CD8-positive, alpha-beta memory T cell (primary cell): ENCODE measurements at places on chromosomes 16 and 17.

GRCh38 chr17:48177816-48178215 lies 70.2 kb downstream of the SNX11 start:
- no peak for DNase-seq

GRCh38 chr16:22849517-22849916 lies 35.6 kb downstream of the HS3ST2 start:
- no peak for DNase-seq

DNA sequence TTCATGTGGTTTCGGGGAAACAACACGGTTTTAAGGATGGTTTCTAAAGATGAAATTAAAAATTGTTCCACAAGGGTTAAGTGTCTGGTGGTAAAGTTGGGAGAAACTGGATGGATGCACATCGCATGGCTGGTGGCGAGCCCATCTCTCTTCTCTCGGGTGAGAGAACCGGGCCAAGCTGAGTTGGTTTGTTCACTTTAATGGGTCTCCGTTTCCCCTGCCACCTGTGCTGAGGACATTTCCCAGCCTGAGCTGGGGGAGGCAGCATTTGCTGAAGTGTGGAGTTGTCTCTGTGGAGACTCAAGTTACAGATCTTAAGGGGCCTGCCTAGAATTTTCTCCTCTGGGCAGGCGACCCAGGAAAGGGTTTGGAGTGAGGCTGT lies 7.9 kb downstream of the FUS start:
- no peak for DNase-seq

DNA sequence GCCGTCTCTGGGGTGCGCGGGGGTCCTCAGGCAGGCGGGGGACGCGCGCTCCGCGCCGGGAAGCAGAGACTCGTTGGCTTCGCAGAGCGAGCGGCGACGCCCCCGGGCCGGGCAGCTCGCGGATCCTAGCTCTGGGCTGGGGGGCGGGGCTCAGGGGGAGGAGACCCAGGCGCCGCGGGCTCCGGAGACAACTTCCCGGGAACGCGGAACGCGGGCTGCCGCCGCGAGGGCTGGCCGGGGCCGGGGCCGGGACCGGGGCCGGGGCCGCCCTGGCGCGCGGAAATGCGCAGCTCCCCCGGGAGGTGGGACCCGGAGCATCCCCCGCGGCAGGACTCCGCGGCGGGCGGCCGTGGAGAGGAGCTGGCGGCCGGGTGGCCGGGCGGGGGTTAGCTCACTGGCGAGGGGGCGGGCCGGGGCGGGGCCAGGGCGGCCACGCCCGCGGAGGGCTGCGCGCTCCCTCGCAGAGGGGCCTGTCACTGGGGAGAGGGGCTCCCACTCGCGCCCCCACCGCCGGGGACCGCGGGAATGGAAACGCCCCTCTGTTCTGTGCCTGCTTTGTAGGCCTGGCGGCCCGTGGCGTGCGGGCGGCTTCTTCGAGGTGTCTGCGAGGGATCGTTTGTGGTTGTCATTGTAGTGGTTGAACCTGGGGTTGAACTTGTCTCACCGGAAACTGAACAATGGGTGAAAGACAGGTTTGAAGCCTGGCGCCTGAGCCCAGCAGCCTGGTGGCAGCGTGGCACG lies at the start of gene GAS7:
GAS7 (minus strand) TSS at position 98 of the 741 bp plus-strand sequence.
- peak; percentile 78 for DNase-seq

DNA sequence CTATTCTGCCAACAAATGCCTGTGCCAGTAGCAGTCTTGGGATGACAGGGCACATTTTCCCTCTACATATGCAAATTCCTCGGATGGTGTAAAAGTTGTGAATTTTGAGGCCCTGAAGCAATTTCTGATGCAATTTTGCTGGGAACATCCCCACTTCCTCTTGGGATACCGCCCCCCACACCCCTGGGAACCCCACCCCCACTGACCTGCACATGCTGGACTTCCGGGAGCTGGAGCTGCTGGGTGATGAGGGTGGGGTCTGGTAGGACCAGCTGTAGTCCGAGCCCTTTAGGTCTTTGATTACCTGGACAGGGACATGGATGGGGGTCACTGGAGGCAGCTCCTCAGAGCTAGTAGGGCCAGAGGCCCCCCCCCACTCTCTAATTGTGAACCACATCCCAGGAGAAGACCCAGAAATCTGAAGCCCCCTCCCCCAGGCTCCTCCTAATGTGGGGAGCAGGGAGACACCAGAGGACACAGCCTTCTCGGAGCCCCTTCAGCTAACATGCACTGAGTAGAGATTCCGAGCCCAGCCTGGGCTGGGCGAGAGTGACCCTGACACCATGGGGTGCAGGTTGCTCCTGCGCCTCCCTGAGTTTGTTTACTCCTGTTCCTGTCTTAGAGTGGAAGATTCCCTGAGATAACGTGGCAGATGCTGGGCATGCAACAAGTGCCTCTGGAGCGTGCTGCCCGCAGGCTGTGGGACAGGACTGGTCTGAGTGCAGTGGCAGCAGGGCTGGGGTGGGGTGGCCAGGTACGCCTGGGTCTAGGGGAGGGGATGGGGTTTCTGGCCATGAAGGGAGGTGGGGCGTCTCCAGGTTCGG lies 9.0 kb downstream of the MTSS2 start:
- DNase-seq, result no peak

DNA sequence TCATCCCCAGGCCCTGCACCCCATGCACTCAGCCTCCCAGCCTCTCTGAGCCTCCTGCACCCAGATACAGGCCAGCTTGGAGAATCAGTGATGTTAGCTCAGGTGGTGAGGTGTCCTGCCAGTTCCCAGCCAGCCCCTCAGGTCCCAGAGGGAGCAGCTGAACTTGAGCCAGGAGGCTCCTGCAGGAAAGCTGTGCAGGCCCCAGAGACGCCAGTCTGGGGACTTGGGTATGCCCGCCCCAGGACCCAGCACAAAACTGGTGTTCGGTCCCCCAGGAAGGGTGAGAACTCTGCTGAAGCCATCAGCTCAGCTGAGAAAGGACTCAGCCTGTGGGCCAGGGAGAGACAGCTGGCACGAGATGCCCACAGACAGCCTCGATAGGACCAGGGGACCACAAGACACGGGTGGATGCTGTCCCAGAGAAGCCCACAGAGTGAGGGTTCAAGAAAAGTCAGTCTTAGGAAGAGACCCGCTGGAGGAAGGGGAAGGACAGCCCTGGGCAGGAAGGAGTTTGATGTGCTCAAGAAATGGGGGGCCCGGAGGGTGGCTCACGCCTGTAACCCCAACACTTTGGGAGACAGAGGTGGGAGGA lies 11.0 kb downstream of the ENDOV start:
- DNase-seq, result no peak

DNA sequence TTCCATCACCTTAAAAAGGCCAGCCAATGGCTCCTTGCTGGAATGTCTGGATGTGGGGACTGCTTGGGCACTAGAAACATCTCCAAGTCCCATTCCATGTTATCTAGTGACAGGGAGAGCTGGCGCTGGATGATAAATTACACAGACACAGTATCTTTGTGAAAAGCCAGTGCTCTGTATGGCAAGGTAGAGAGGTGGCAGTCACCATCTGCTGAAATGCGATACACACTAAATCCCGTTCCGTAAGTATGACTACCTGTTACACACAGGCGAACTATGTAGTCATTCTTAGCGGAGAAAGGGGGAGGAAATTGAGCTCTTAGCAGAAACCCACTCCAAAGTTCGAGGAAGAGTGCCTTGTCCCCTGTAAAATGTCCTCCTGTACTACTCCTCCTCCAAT lies 81.0 kb upstream of the MYOCD start:
- DNase-seq, result no peak

- DNase-seq, result no peak
Observed at GRCh38 chr17:80605326-80606066, 60.9 kb downstream of the RPTOR start.

DNA sequence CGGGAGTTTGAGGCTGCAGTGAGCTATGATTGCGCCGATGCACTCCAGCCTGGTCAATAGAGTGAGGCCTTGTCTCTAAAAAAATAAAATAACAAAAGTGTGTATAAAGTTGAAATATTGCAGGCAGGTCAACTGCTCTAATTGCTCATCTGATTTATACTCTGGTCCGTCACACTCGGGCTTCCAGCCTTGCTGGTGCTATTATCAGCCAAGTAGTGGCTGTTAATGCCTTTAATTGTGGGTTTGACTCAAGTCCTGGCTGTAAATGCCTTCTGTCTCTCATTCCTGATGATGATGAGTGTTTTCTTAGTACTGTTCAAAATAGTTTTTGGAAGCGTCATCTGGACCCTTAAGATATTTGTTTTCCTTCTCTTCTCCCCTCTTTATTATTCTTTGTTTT lies 18.4 kb downstream of the SYT17 start:
- DNase-seq, result no peak

DNA sequence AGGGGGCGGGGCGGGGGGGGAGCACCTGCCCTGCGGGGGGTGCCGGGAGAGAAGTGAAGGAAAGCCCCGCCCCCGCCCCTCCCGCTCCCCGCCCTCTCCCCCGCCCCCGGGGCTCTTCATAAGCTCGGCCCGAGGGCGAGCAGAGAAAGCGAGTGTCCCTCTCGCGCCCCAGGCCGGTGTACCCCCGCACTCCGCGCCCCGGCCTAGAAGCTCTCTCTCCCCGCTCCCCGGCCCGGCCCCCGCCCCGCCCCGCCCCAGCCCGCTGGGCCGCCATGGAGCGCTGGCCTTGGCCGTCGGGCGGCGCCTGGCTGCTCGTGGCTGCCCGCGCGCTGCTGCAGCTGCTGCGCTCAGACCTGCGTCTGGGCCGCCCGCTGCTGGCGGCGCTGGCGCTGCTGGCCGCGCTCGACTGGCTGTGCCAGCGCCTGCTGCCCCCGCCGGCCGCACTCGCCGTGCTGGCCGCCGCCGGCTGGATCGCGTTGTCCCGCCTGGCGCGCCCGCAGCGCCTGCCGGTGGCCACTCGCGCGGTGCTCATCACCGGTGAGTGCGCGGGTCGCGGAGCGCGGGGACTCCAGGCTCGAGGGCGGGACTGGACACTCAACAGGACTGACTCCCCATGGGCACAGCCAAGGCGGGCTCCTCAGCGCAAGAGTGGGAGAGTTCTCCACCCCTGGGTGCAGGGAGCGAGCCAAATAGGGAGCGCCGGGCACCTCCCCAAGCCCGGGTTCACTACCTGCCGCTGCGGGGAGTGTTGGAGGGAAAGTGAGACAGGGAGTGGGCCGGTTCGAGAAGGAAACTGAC lies at the start of gene HSD11B2:
HSD11B2 (plus strand) TSS at position 145 of the 798 bp plus-strand sequence; CDS start at position 273, 128 bp downstream.
- no peak for DNase-seq

DNA sequence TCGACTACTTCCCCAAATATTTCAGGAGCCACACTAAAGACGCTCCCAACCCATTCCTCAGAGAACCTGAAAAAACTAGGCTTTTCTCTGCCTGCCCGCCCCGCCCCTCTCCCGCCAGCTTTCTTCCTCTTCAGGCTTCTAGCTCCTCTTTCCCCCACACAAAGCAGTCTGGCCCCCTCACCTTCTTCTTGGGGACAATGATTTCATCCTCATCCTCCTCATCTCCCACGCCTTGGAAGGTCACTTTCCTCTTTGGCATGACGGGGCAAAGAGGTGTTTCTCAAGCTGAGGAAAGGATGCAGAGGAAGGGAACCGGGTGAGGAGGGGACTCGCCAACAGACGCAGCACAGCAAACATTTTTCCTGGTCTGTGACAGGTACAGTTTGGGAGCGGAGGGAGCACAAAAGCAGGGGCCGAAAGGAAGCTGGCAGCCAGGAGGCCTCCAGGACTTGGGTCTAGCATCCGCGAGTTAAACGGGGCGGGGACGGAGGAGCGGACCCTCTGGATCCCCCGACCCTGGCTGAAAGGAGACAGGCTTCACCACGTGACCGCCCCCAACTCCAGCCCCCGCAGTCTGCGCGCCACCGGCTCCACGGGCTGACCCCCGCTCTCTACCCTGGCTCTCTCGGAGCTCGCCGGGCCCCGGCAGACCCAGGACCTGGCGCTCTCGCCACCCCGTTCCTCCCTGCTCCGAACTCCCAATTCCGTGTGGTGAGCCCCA lies 525 bp downstream of the CD2BP2 start:
- DNase-seq, result no peak

- DNase-seq, result no peak
Observed at GRCh38 chr16:27967169-27967568, 96.3 kb downstream of the GSG1L start.

- DNase-seq, result no peak
Observed at GRCh38 chr17:58236394-58236793, 2.0 kb upstream of the LPO start.

- no peak for DNase-seq
Observed at GRCh38 chr16:81686391-81687130, 92.5 kb upstream of the PLCG2 start.

GRCh38 chr16:50121278-50121677 lies 31.8 kb upstream of the TENT4B start:
- no peak for DNase-seq

GRCh38 chr17:28110184-28110583 lies 67.7 kb downstream of the NLK start:
- DNase-seq, result no peak

DNA sequence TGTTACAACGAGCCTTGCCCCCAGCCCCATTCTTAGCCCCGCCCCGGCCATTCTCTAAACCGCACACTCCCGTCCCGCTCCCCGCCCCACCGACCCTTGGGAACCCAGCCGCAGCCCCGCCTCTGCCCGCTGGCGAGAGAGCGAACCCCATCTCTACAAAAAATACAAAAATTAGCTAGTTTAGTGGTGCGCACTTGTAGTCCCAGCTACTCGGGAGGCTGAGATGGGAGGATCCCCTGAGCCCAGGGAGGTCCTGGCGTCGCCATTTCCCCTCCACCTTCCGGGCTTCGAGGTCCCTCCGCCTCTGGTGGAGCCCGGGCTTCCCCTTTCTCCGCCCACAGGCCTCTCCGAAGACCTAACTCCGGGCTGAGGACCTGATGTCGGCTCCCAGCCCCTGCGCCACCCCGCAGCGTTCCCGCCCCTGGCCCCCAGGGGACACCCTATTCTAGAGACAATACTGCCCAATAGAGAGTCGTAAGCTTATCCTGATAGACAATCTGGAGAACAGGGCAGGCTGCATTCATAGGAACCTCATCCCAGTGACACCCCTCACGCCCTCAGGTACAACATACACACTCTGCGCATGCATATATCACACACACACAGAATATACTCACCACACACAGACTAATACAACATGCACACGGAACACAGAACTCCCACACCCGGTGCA lies 480 bp upstream of the PROCA1 start:
- peak; percentile 76 for DNase-seq

DNA sequence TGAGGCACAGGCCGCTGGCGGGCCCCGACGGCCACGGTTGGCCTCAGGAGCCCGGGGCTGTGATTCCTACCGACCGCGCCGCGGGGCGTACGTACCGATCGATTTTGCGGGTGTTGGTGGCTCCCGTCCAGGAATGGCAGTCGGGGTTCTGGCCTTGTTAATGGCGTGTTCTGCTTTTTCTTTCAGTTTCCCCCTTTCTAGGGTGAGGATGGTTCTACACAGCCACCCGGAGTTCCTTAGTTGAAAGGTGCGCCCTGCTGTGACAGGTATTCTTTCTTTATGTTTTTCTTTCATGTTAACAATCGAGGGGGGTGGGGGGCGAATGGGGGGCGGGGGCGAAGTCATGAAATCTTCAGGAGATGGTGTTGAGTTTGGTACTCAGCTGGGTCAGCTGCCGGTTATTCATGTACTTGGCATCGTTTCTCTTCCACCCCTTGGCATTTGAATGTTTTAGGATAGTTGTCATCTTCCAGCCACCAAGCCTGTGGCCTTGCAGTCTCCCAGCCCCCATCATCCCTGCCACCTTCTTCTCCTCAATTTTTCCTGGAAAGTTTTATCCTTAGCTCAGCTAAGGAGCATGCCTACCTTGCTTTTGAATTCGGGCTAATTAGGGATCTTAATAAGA lies 802 bp downstream of the CYLD start:
- DNase-seq, result peak; percentile 59
